ENCODE measurements at places on chromosomes 3 and 15. TPM values are rescaled to one million over a fixed set of nuclear protein-coding genes. Genes with fewer than 3 reads are reported as not detected.

IGDCC3 gene
- not detected for total RNA-seq

GOLGA8M gene
- total RNA-seq: 2.9 TPM

KCNAB1 gene
- total RNA-seq: not detected

LSAMP gene
- not detected for total RNA-seq

PIAS1 gene
- total RNA-seq: 86.0 TPM

NGLY1 gene
- total RNA-seq: 71.3 TPM

TNNC1 gene
- total RNA-seq: 5.3 TPM

RPS17 gene
- total RNA-seq: 2,106 TPM

LPCAT4 gene
- 108 TPM for total RNA-seq

IL12A gene
- 0.53 TPM for total RNA-seq

PDIA3 gene
- 248 TPM for total RNA-seq

DPPA2 gene
- total RNA-seq: not detected

TIGIT gene
- total RNA-seq: 36.6 TPM

DNA sequence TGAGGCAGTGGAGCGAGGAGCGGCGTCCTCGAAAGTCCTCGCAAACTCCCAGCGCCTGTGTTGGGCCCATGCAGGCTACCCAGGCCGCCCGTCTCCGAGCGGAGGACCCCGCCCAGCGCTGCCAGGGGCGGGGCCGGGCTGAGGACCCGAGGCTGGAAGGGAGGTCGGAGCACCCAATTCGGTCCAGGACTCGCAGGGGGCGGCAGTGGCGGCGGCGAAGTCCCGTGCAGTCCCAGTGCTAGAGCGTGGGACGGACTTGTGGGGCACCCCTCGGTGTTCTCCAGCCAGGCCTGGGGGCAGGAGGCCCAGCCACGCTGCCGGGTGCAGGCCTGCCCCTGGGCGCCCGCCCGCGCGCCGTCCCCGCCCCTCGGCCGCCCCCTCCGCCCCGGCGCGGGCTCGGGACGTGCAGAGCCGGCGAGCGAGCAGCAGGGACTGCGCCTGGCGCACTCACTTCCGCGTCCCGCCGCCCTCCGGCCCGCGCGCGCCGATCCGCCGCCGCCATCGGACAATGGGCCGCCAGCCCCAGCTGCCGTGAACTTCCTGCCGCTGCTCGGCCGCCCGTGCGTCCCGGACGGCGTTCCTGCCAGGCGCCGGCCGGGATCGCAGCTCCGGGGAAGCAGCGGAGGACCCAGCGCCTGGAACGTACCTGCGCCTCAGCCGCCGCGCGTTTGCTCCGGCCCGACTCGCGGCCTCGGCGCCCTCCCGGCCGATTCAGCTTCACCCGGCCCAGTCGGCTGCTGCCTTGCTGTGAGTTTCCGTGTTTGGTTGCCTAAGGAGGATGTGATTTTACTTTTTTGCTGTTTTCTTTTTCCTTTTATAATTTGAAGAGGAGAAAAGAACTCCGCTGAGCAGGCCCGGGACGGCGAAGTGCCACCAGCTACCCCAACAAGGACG is 596 bp upstream of the LIMD1 start:
- peak; percentile 78 for DNase-seq
- H3K4me1 ChIP-seq: peaks cover 59% of the 10 kb centered on the region
- peak overlapping the region; percentile 76 for H3K4me3 ChIP-seq
- H3K27ac ChIP-seq: peak overlapping the region; percentile 58
- H3K36me3 ChIP-seq: no peaks in the 10 kb centered on the region

DNA sequence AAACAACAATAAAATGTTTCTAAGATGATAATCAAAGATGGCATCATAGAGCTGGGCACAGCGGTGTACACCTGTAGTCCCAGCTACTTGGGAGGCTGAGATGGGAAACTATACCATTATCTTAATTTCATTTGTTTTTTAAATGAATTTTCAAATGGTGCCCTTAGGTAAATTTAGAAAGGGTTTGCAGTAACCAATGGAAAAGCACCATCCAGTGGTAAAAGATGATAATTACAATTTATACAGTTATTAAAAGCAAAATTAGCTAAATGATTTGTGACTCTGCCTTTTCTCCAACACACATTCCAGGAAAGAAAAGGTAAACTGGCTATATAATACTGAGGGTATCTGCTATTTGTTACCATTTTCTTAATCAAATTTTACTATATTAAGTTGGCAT is 14.4 kb upstream of the ANKRD28 start:
- H3K27ac ChIP-seq: no peak overlapping the region
- no peaks in the 10 kb centered on the region for H3K36me3 ChIP-seq
- H3K4me3 ChIP-seq: no peak overlapping the region
- no peaks in the 10 kb centered on the region for H3K27me3 ChIP-seq

GRCh38 chr3:37652851-37653250 is 208.8 kb upstream of the CTDSPL start:
- DNase-seq: no peak
- H3K27me3 ChIP-seq: no peaks in the 10 kb centered on the region
- no peaks in the 10 kb centered on the region for H3K4me1 ChIP-seq
- H3K4me3 ChIP-seq: no peak overlapping the region
- H3K27ac ChIP-seq: no peak overlapping the region
- H3K36me3 ChIP-seq: no peaks in the 10 kb centered on the region

- DNase-seq: no peak
- H3K27ac ChIP-seq: no peak overlapping the region
- H3K4me1 ChIP-seq: no peaks in the 10 kb centered on the region
- H3K36me3 ChIP-seq: peaks cover 4% of the 10 kb centered on the region
These were observed 6.6 kb downstream of the ARRDC4 start for GRCh38 chr15:97966924-97967620.

DNA sequence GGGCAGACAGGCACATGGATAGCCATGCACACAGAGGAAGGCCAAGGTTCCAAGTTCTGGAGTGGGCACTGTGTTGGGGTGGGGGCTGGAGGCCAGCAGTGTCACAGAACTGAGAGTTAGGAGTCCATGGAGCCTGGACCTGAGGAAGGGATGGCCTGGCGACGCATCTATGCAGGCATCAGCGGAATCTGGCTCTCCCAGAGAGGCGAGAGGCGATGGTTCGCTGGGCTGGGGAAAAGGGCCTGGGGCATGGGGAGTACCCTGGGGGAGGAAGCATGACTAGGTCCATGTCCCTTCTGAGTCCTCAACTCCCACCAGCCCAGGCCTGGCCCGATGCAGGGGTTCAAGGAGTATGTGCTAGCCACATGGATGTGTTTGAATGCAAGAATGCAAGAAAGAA is 192.8 kb upstream of the LINGO1 start:
- no peaks in the 10 kb centered on the region for H3K36me3 ChIP-seq
- no peak for DNase-seq
- H3K27ac ChIP-seq: no peak overlapping the region
- H3K4me1 ChIP-seq: no peaks in the 10 kb centered on the region

GRCh38 chr3:59605318-59605717 is 555.5 kb upstream of the CFAP20DC start:
- DNase-seq: no peak
- H3K4me3 ChIP-seq: no peak overlapping the region
- no peaks in the 10 kb centered on the region for H3K4me1 ChIP-seq
- H3K36me3 ChIP-seq: no peaks in the 10 kb centered on the region
- no peak overlapping the region for H3K27ac ChIP-seq
- H3K27me3 ChIP-seq: no peaks in the 10 kb centered on the region

DNA sequence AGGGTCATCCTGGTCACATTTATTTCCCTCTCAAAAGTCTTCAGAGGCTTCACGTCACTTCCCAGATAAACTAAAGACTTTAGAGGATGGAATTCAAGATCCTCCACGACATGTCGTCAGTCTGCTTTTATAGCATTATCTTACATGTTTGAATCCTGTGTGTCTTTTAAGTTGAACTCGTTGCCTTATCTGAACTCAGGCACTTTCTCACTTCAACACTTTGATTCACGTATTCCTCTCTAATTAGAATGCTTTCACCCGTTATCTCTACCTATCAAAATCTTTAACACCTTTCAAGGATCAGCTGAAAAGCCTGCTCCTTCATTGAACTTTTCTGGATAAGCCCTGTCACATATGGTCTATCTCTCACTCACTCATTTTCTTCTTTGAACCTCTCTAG is 97.1 kb downstream of the MAP2K5 start:
- no peak overlapping the region for H3K27ac ChIP-seq
- no peaks in the 10 kb centered on the region for H3K36me3 ChIP-seq
- no peak for DNase-seq
- H3K4me3 ChIP-seq: no peak overlapping the region

DNA sequence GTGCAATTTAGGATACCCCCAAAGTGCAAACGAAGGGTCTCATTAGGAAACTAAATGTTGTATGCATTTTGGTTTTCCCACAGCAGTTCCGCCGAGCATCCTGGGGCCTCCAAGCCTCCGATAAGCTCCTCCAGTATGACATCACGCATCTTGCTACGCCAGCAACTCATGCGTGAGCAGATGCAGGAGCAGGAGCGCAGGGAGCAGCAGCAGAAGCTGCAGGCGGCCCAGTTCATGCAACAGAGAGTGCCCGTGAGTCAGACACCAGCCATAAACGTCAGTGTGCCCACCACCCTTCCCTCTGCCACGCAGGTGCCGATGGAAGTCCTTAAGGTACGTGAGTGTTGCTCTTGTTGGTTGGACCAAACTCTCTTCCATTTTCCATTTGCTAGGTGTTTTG is 120.5 kb upstream of the SAMMSON start:
- no peaks in the 10 kb centered on the region for H3K27me3 ChIP-seq
- H3K27ac ChIP-seq: no peak overlapping the region
- H3K4me3 ChIP-seq: no peak overlapping the region
- H3K4me1 ChIP-seq: no peaks in the 10 kb centered on the region
- no peak for DNase-seq

GRCh38 chr15:67149068-67149772 is 83.8 kb downstream of the SMAD3 start:
- peak overlapping the region; percentile 11 for H3K27ac ChIP-seq
- no peaks in the 10 kb centered on the region for H3K27me3 ChIP-seq
- DNase-seq: no peak
- peaks cover 3% of the 10 kb centered on the region for H3K36me3 ChIP-seq
- peaks cover 76% of the 10 kb centered on the region for H3K4me1 ChIP-seq

- DNase-seq: no peak
- no peaks in the 10 kb centered on the region for H3K4me1 ChIP-seq
- no peak overlapping the region for H3K4me3 ChIP-seq
- H3K27ac ChIP-seq: no peak overlapping the region
- H3K36me3 ChIP-seq: no peaks in the 10 kb centered on the region
- H3K27me3 ChIP-seq: no peaks in the 10 kb centered on the region
These were observed 42.1 kb downstream of the VGLL3 start for GRCh38 chr3:86948822-86949221.

DNA sequence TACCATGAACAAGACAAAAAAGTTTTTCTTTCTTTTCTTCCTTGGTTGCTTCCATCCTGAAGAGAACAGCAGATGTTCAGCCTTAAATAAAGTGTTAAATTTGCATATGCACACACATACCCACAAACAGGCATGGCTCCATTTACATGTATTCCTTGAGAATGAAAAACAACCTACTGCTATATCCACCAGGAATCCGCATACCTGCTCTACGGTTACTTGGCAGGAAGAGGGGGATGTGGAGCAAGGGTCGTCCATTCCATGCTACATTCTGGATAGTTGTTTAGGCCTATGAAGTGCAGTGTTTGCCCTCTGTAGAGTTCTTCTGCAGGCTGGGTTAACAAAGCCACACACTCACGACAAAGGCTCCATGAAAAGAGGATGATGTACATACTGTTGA is 322.8 kb downstream of the KCNH8 start:
- no peaks in the 10 kb centered on the region for H3K36me3 ChIP-seq
- H3K27ac ChIP-seq: no peak overlapping the region
- DNase-seq: no peak
- no peaks in the 10 kb centered on the region for H3K4me1 ChIP-seq
- no peaks in the 10 kb centered on the region for H3K27me3 ChIP-seq

DNA sequence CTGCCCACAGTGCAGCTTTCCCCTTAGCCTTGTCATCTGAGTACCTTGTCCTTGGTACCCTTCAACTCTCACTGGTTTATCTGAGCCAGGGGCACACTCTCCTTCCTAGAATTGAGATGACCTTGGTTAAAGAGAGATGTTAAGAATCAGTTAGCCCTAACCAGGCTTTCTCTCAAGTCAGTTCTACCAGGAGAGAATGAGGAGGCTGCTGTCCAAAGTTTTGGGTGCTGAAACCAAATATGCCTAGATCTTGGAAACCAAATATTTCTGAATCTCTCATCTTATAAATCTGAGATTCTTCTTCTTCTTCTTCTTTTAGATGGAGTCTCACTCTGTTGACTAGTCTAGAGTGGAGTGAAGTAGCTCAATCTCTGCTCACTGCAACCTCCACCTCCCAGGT is 12.0 kb upstream of the CTXND1 start:
- no peak overlapping the region for H3K4me3 ChIP-seq
- no peak for DNase-seq
- H3K36me3 ChIP-seq: no peaks in the 10 kb centered on the region
- H3K27ac ChIP-seq: no peak overlapping the region

DNA sequence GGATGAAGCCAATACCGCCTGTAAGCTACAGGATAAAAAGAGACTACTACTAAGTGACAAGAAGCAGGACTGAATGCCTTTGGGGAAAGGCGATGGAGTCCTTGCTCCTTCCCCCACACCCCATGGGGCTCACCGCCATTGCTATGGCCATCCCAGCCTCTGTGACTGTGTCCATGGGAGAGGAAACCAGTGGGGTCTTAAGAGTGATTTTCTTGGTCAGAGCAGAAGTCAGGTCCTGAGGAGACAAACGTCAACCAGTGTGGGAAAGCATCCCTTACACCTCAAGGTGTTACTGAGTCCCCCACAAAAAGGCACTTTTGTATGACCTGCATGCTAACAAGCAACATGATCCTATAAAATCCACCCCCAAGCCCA is 913 bp downstream of the IMPDH2 start:
- no peak overlapping the region for H3K4me3 ChIP-seq
- no peak for DNase-seq
- H3K27ac ChIP-seq: peak overlapping the region; percentile 93
- peaks cover 53% of the 10 kb centered on the region for H3K36me3 ChIP-seq
- H3K4me1 ChIP-seq: peaks cover 25% of the 10 kb centered on the region

GRCh38 chr15:49946681-49947080 is 172.4 kb downstream of the ATP8B4 start:
- no peaks in the 10 kb centered on the region for H3K27me3 ChIP-seq
- no peak overlapping the region for H3K27ac ChIP-seq
- no peaks in the 10 kb centered on the region for H3K4me1 ChIP-seq
- no peak for DNase-seq

DNA sequence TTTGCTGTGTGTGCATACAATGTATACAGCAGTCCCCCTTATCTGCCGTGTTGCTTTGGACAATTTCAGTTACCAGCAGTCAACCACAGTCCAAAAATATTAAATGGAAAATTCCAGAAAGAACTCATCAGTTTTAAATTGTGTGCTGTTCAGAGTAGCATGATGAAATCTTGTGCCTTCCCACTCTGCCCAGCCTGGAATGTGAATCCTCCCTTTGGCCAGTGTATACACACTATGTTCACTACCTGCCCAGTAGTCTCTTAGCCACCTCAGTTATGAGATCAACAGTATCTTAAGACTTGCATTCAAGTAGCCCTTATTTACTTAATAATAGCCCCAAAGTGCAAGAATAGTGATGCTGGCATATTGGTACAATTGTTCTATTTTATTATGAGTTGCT is 133.6 kb upstream of the ABHD17C start:
- no peak for DNase-seq
- H3K36me3 ChIP-seq: no peaks in the 10 kb centered on the region
- no peaks in the 10 kb centered on the region for H3K4me1 ChIP-seq

- no peak overlapping the region for H3K4me3 ChIP-seq
- DNase-seq: no peak
- H3K27ac ChIP-seq: no peak overlapping the region
- no peaks in the 10 kb centered on the region for H3K27me3 ChIP-seq
- no peaks in the 10 kb centered on the region for H3K36me3 ChIP-seq
These were observed 11.5 kb upstream of the SPINK8 start for GRCh38 chr3:48344867-48345507.

GRCh38 chr15:73797366-73798158 is 44.4 kb upstream of the INSYN1 start:
- no peaks in the 10 kb centered on the region for H3K36me3 ChIP-seq
- H3K27ac ChIP-seq: no peak overlapping the region
- H3K4me1 ChIP-seq: no peaks in the 10 kb centered on the region
- DNase-seq: no peak
- H3K27me3 ChIP-seq: no peaks in the 10 kb centered on the region
